ENCODE measurements at places on chromosomes 16 and 17. TPM values are rescaled to one million over a fixed set of nuclear protein-coding genes. Genes with fewer than 3 reads are reported as not detected.

Gene TEKT3
- polyA plus RNA-seq, result 0.67 TPM

Gene OR4D1
- polyA plus RNA-seq, result not detected

Gene EZH1
- 17.2 TPM for polyA plus RNA-seq

Gene SMPD3
- 0.64 TPM for polyA plus RNA-seq

Gene UTS2R
- 5.2 TPM for polyA plus RNA-seq

Gene OR2C1
- not detected for polyA plus RNA-seq

Gene BFAR
- 54.1 TPM for polyA plus RNA-seq

Gene RHBDL1
- 1.1 TPM for polyA plus RNA-seq

Gene KRT24
- not detected for polyA plus RNA-seq

Gene MSLN
- polyA plus RNA-seq, result 0.22 TPM

Gene C16orf74
- 0.74 TPM for polyA plus RNA-seq

Gene SLC13A2
- 0.12 TPM for polyA plus RNA-seq

Gene LAT
- 2.5 TPM for polyA plus RNA-seq

Gene AKAP10
- polyA plus RNA-seq, result 23.5 TPM

Gene C16orf92
- polyA plus RNA-seq, result not detected

Gene SLC7A5
- 6.0 TPM for polyA plus RNA-seq

Gene POLG2
- 19.4 TPM for polyA plus RNA-seq

Gene CDH1
- 1.6 TPM for polyA plus RNA-seq

Gene CCDC92B
- not detected for polyA plus RNA-seq

Gene ATP2A3
- polyA plus RNA-seq, result 3.2 TPM

Gene PRM1
- not detected for polyA plus RNA-seq

Gene ACSM2A
- 0.45 TPM for polyA plus RNA-seq

Gene NPTX1
- 0.13 TPM for polyA plus RNA-seq

Gene ARL17A
- polyA plus RNA-seq, result 28.7 TPM

Gene HAS3
- 1.6 TPM for polyA plus RNA-seq

Gene SULT1A2
- polyA plus RNA-seq, result 0.73 TPM

Gene MFAP4
- polyA plus RNA-seq, result 317 TPM

Gene HSD11B2
- 11.8 TPM for polyA plus RNA-seq

Gene TBC1D3I
- not detected for polyA plus RNA-seq

Gene CLEC3A
- not detected for polyA plus RNA-seq

Gene STH
- polyA plus RNA-seq, result not detected

Gene SSTR5
- polyA plus RNA-seq, result not detected

Gene RBL2
- polyA plus RNA-seq, result 65.2 TPM

Gene ZNF771
- polyA plus RNA-seq, result 3.8 TPM

Measured in muscle of arm (tissue), 14 donors.